NCI-H1436 (cell line): ENCODE measurements at places on chromosomes 2 and 18.
A peak's percentile ranks its signal among the peaks of the same experiment; 100 is the strongest.

DNA sequence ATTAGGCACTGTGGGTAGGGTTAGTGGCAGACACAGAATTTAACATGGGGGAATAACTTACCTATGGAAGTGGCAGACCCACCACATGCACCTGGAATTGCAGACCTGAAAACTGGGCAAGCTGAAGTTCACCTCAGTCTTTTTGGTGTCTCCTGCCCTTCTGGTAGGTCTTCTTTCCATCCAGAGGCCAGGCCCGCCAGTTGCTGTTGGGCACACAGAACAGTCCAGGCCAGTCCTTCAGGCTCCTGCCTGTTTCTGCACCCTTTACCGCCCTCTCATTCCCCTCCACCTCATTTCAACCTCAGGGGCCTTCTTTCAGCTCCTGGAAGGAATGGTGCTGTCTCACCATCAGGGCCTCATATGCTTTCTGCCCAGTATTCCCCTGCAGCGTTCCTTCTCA, 358.9 kb upstream of the ETAA1 start:
- DNase-seq: no peak

GRCh38 chr2:48228345-48228684, 301.6 kb upstream of the STON1 start:
- DNase-seq: no peak

- DNase-seq: no peak
Measured at GRCh38 chr2:177306550-177306949, 42.0 kb upstream of the NFE2L2 start.

- no peak for DNase-seq
Measured at GRCh38 chr2:88146590-88146989, 18.7 kb upstream of the FABP1 start.

DNA sequence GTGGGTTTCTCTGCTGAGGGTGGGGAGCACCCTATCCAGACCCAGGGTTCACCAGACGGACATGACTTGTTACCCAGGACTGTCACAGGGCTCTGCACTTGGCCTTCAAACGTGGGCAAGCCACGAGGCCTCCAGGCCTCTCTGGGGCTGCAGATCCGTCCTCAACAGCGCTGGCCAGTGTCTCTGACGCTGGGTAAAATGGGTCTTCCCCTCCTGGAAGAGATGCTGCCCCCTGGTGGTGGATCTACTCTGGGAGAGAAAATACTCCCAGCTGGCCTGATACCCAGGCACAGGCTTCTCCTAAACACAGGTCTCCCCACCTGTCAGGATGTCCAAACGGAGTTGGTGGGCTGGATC, 3.7 kb downstream of the GPR17 start:
- peak; percentile 84 for DNase-seq
